Fibroblast of skin of left biceps (primary cell): ENCODE measurements at places on chromosomes 2 and 18.

DNA sequence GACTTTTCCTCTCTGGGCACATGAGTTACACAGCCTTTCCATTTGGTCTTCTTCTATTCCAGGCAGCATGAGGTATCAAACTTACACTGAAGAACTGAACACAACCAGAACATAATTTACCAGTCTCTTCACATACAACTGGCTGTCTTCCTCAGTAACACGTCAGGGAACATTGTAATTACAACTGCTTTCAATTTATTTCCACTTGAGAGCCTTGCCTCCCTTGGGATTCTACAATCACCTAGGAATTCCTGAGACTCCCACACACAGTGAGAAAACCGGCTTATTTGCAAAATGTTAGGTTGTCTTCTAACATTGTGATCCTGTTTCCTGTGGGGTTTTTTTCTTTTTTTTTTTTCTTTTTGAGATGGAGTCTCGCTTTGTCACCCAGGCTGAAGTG, 149.9 kb downstream of the TMX3 start:
- peak; percentile 61 for DNase-seq

DNA sequence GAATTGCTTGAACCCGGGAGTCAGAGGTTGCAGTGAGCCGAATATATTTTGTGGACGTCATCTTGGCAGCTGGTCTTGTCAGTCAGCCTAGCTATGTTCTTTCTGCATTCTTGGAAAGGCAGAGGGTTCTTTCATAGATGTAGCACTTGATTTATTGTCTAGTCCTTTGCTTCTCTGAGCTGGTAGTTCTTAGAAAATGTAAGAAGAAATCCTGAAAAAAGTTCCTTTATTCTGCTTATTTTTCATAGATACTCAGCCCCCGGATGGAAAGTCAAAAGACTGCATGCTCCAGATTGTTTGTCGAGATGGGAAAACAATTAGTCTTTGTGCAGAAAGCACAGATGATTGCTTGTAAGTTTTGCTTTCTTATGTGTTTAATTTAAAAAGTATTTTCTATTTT, 21.3 kb downstream of the PLEKHB2 start:
- DNase-seq: no peak

DNA sequence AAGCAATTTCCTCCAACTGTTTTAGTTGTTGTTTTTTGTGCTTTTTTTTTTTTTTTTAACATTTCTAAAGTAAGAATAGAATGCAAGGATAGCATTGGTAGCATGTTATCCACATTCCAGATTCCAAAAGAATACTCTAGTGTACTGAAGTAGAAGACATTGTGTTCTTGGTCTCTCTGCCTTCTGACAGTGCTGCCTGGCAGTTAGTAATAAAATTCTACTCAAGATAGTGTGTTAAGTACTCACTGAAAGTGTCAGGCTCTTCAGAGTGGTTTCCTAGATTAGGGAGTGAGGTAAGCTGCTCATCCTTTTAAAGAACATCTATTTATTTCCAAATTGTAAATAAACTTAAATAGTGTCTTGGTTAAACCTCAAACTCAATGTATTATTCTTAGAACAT, 253.7 kb downstream of the HNMT start:
- DNase-seq: no peak

DNA sequence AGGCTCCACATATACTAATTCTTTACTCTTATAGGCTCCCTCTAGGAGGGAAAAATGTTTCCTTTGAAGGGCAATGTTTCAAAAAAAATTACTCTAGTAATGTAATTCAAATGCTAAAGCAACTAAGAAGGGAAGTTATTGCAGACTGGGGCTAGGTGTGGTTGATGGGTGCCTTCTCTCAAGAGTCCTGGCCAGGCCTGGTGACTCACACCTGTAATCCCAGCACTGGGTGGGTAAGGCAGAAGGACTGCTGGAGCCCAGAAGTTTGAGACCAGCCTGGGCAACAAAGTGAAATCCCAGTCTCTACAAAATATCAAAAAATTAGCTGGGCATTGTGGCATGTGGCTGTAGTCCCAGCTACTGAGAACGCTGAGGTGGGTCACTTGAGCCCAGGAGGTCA, 31.2 kb upstream of the CDKL4 start:
- no peak for DNase-seq

- DNase-seq: no peak
Measured at GRCh38 chr2:69634196-69634821, 9.2 kb downstream of the AAK1 start.

- no peak for DNase-seq
Measured at GRCh38 chr2:75736276-75736675, 25.6 kb upstream of the GCFC2 start.

GRCh38 chr2:184799379-184799778, 201.1 kb downstream of the ZNF804A start:
- DNase-seq: no peak

GRCh38 chr2:204713211-204713610, 167.9 kb downstream of the PARD3B start:
- DNase-seq: no peak

DNA sequence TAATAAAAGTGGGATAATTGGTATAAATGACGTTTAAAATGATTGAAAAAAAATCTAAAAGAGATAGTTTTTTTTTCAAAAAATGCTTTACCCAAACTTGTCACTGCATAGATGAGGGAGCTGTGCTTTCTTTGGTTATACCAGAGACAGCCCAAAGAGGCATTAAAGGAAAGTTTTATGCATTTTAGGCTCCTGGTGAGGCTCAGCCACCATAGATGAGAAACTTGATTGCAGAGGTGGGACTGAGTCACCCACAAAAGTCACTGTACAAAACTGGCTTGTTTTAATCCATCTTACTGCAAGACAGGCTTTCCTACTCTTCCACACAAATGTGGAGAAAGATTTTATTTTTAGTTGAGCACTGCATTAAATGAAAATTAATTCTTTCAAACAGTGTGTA, 2.4 kb downstream of the SMYD1 start:
- no peak for DNase-seq

GRCh38 chr2:172436889-172437288, 9.5 kb downstream of the ITGA6 start:
- no peak for DNase-seq

DNA sequence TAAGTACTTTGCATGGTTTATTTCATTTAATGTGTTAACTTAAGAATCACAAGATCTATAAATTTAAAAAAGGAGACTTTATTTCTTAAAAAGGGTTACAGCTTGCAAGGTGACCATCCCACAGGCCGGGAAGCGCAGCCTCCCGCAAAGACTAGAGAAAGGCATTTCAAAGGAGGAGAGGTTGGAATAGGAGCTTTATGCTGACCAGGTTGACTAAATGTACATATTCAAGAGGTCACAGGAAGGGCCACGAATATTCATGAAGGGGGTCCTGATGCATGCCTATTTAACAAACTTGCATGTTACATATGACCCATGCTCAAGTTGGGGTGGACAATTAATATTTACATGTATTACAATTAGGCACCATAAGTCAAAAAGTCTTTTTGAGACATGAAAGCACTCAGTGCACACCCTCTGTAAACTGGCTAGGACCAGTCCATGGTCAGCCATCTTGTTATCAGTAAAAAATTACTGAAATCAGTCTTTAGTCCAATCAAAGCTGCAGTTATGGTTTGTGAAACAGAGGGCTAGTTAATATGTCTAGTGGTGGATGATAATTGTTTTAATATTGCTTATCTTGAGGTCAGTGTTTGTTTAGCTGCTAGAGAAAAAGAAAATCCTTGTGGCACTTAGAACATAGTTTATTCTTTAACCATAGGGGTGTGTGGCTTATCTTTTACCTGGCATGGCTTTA, 169.3 kb downstream of the KCNE4 start:
- DNase-seq: no peak
